ENCODE measurements at places on chromosomes 4 and X.

DNA sequence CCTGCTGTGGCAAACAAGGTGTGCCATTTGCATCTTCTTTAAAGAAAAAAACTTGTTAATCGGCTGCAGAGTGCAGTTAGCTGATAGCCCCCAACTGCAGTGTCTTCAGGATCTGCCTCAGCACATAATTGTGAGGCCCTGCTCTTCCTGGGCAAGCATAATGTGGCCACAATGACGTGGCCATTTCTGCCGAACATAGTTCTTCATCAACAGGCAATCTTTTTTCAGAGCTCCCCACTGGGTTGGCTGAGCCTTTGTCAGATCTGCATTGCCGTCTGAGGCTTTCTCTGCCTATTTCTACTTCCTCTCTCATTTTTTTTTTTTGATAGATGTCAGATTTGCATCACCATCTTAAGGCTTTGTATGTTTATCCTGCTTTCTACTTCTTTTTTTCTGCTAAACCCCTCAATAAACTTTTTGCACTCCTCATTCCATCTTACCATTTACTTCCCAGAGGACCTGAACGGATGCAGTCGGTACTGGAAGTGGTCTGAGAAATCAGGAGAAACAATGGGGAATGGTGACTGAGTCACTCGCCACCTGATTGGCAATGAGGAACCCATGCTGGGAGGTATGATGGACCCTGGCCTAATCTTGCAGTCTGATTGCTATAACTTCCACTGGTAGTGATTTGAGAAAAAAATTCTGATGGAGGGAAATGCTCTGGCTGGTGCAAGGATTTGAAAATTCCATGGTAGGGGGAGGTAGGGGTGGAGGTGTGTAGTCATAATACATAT, 21.2 kb upstream of the TAB3 start:
- DNase-seq: peak; percentile 69

GRCh38 chr4:41820473-41820872, 71.9 kb upstream of the PHOX2B start:
- no peak for DNase-seq

- no peak for DNase-seq
These were observed 484.0 kb upstream of the TECRL start for GRCh38 chr4:64893205-64893604.

DNA sequence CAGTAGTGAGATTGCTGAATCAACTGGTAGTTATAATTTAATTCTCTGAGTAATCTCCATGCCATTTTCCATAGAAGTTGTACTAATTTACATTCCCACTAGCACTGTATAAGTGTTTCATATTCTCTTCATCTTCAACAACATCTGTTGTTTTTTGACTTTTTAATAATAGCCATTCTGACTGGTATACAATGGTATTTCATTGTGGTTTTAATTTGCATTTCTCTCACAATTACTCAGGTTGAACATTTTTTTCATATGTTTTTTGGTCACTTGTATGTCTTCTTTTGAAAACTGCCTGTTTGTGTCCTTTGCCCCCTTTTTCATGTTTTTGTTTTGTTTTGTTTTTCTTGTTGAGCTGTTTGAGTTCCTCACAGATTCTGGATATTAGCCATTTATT, 880.2 kb downstream of the RAPGEF2 start:
- peak; percentile 15 for DNase-seq

DNA sequence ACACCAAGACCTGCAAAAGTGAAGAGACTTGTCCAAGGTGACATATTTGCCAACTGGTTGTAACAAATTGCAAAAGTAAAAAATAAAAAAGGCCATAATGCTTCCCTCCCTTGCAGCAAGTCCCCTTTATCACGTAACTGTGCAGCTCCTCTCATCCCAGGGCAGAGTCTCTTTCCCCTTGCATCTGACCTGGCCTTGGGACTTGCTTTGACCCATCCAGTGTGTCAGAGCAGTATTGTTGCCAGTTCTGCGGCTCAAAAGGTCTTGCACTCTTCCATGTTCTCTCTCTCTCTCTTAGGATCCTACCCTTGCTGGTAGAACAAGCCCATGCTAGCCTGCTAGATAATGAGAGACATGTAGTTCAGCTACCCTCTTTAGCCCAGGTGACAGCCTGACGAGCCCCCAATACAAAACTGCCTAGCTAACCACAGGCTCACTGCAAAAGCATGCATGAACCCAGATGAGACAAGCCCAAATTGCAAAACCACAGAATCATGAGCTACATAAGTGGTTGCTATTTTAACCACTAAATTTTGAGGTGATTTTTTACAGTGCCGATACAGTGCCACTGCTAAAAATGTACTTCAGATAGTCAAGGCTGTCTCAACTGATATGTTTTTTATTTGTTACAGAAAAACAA, 289.5 kb upstream of the PPARGC1A start:
- no peak for DNase-seq

- DNase-seq: no peak
These were observed 207.1 kb downstream of the SOWAHB start for GRCh38 chr4:76690906-76691275.

GRCh38 chrX:68997911-68998310, 167.3 kb downstream of the PJA1 start:
- peak; percentile 73 for DNase-seq

GRCh38 chrX:40698851-40699250, 36.5 kb downstream of the MED14 start:
- DNase-seq: no peak

DNA sequence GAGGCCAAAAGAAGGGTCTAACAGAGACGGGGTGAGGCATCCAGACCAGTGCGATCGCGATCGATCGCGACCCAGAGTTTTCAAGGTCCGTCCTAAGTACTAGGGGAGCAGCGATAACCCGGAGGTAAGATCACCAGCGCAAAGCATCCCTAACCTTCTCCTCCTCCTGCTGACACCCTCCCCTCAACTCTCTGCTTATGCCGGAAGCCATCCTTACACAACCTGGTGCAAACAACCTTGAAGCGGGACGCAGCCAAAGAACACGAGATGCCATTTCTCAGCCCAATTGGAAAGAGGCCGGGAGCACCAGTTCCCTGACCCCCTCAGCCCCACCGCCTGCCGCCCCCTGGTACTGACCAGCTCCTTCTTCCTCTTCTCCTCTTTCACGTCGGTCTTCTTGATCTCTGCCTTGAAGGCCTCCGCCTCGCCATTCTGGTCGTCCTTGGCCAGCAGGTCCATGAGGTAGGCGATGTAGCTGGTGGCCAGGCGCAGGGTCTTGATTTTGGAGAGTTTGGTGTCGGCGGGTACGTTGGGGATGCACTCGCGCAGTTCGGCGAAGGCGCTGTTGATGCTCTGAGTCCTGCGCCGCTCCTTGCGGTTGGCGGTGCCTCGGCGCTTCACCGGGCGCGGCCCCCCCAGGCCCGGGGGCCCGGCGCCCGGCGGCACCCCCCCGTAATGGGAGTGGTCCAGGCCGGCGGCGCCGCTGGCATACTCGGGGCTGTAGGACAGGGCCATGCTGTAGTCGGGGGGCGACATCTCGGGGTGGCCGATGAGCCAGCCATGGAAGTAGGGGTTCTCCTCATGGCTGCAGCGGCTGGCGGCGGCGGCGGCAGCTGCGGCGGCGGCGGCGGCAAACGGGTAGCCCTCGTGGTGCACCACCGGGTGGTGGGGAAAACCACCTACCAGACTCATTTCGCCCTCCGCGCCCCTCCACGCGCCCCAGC, 1.4 kb downstream of the HAND2 start:
- DNase-seq: no peak

- DNase-seq: no peak
These were observed 18.6 kb downstream of the FGFRL1 start for GRCh38 chr4:1030031-1030430.

DNA sequence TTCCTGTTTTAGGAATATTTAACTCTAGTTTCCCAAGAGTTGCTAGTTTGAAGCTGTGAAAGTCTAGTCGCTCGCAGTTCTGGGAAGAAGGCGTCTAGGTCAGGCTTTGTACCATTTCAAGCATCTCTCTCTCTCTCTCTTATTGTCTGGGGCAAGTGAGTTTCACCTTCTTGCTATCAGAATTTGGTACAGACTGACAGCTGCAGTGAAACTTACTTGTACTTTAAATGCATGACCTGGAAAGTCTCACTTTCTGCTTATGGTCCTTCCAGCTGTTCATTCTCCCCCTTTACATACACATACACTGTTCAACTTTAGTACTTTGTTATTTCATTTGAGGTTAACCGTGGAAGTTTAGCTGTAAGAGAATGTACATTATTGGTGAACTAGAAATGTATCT, 4.4 kb downstream of the FRMPD4 start:
- no peak for DNase-seq

DNA sequence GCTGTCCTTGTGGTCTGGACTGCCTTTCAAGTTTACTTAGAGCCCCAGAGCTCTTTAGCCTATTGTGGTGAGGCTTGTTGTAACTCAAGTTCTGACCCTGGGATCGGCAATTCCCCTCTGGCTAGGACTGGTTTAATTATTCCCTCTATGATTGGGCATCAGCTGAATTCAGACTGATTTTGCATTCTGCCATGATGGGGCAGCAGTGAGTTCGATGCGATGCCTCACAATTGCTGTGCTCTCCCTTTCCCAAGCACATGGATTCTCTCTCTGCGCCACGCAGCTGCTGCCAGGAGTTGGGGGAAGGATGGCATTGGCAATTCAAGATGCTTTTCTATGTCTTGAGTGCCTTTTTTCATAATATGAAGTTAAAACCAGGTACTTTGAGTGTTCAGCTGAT, 327.8 kb upstream of the CXorf51B start:
- DNase-seq: no peak

DNA sequence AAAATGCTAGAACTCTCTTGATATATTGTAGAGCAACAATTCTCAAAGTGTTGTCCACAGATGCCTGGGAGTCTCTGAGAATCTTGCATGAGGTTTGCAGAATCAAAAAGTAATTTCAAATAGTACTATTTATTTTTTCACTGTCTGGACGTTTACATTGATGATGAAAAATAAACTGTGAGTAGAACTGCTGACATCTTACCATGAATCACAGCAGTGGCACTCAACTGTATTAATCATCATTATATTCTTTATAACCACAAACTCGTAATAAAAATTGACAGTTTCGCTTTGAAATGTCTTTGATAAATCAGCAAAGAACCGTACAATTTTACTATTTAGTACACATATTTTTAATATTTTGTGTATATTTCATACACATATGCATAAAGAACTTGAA, 94.5 kb downstream of the NAF1 start:
- DNase-seq: no peak

DNA sequence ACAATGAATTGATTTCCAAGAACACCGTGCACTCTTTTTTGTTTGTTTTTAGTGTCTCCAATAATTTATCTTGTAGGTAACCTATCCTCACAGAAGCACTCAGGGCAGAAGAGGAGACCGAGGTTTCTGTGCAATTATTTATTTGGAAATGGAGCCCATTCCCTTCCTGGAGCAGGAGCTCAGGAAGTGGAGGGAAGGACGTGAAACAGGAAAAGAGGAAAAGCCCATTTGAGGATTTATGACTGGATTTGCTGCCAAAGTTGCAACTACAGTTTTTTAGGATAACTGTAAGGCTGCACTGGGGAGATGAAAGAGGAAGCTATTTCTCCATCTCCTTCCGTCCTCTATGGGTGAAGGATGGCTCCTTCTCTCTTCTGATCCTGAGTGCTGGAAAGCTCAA, 31.7 kb upstream of the MXRA5 start:
- no peak for DNase-seq

DNA sequence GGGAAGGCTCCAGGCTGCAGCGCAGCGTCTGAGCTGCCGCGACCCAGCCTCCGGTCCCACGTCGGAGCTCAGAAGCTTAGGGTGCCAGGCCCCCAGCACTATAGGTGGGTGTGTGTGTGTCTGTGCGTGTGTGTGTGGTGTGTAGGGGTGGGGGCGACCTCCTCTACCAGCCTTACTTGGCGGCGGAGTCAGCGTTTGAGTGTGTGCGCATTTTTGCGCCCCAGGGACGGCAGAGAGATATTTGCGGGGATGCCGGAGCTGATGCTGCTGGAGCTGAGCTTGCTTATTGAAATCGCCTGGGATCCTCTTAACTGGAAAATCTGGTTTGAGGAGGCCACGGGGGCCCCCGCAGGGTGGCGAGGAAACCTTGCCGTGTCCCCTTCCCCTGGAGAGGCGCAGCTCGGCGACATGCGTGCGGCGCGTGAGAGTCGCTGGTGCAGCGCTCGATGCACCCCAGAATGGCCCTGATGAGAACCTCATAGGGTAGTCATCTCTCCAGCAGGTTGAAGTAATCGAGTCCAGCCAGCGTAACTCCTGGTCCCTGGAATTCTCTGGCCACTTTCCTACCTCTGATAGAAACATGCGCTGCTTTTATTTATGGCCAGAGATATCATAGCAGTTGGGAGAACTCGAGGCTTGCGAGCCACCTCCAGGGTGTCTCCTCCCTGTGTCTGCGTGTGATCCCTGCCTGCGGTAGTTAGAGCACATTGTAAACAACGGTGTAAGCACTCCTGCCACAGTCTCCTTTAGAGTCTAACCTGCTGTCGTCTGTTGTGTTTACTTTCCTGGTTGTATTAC, 2.7 kb downstream of the ADGRL3 start:
- DNase-seq: peak; percentile 25

- DNase-seq: peak; percentile 70
These were observed 58.2 kb upstream of the DUSP21 start for GRCh38 chrX:44785652-44786051.

GRCh38 chr4:27398631-27399310, 538.1 kb downstream of the STIM2 start:
- DNase-seq: peak; percentile 38

- no peak for DNase-seq
These were observed 106.5 kb downstream of the CPZ start for GRCh38 chr4:8699063-8699385.

DNA sequence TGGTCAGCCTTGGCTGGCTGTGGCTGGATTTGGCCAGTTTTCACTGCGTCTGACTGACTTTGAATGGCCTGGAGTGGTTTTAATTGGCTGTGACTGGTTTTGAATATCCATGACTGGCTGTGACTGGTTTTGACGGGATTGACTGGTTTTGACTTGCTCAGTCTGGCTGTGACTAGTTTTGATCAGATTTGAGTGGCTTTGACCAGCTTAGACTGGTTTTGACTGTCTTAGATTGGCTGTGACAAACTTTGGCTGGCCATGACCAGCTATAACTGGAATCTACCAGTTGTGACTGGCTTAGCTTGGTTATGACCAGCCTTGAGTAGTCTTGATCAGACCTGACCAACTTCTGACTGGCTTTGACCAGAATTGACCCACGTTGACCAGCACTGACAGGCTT, 168.4 kb upstream of the AMOT start:
- DNase-seq: no peak

DNA sequence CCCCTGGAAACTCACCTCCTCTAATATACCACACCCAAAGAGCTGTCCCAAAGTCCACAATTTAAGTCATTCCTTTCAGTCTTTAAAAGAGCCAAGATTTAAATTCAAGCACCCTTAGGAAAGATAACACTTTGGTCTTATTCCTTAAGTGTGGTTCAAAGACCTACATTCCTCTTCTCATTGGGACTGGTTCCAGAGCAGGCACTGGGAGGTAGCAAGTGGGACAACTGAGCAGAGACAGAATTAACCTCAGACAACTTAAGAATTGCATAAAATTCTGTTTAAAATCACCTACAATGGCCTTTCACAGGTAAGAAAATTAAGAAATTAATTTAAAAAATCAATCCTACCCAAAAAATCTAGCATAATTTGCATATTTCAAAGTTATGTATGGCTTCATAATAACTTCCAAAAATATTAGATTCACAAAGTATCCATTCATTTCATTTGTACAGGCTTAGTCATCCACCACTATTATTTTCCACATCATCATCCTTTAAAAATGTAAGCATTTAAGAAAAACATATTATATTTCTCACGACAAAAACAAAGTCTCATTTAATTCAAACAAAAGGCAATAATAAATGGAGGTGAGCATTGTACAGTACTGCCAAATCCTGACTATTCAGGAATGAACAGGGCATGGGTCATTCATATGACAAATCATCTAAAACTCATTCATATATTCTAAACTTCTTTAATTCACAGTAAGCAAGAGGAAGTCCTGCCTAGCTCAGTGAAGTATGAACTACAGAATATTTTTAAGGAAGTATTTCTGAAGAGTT, 13.6 kb downstream of the PRSS12 start:
- DNase-seq: peak; percentile 72
